ENCODE measurements at places on chromosomes 6 and 20. TPM values are rescaled to one million over a fixed set of nuclear protein-coding genes. Genes with fewer than 3 reads are reported as not detected.

The LY6G6C gene
- total RNA-seq = not detected

The LSM14B gene
- total RNA-seq = 38.2 TPM

The MUCL3 gene
- not detected for total RNA-seq

The PRPF6 gene
- total RNA-seq = 57.6 TPM

The XRN2 gene
- 124 TPM for total RNA-seq

The ADTRP gene
- total RNA-seq = 1.9 TPM

The B3GAT2 gene
- total RNA-seq = under 0.01 TPM

The HTR1E gene
- total RNA-seq = not detected

The CLVS2 gene
- total RNA-seq = 0.11 TPM

The HLA-DMB gene
- not detected for total RNA-seq

The C6orf132 gene
- total RNA-seq = 3.8 TPM

The FNDC11 gene
- total RNA-seq = 0.26 TPM

The MAFB gene
- 32.9 TPM for total RNA-seq

The RSPH4A gene
- 0.22 TPM for total RNA-seq

The BPIFB1 gene
- not detected for total RNA-seq

The NTSR1 gene
- not detected for total RNA-seq

The DLL1 gene
- 1.0 TPM for total RNA-seq

The SLC22A16 gene
- not detected for total RNA-seq

The DSP gene
- total RNA-seq = 1.3 TPM

The CRIP3 gene
- total RNA-seq = not detected

The DNPH1 gene
- total RNA-seq = 37.6 TPM

The LAMA2 gene
- 30.3 TPM for total RNA-seq

The SPATS1 gene
- not detected for total RNA-seq

The TP53RK gene
- total RNA-seq = 14.7 TPM

The TENT5A gene
- 118 TPM for total RNA-seq

The OR2W1 gene
- total RNA-seq = not detected

The SRMS gene
- total RNA-seq = not detected

The SLC22A1 gene
- total RNA-seq = 1.1 TPM

The OXT gene
- total RNA-seq = not detected

The EYS gene
- total RNA-seq = under 0.01 TPM

The C6orf47 gene
- 19.5 TPM for total RNA-seq

The E2F3 gene
- total RNA-seq = 7.4 TPM

The PGC gene
- not detected for total RNA-seq

The LST1 gene
- total RNA-seq = not detected

The MUC21 gene
- not detected for total RNA-seq

The SNX9 gene
- total RNA-seq = 129 TPM

The EHMT2 gene
- 41.4 TPM for total RNA-seq

The SLC29A1 gene
- total RNA-seq = 25.9 TPM

The NINL gene
- total RNA-seq = 8.6 TPM

All from articular chondrocyte of knee joint (primary cell).